Vein endothelial cell (primary cell): ENCODE measurements at places on chromosomes 7 and 10. TPM values are rescaled to one million over a fixed set of nuclear protein-coding genes. Genes with fewer than 3 reads are reported as not detected.

Gene ATOH7
- not detected in 2 replicates for total RNA-seq

Gene CTAGE4
- total RNA-seq = 0.29 TPM in 1 of 2 replicates, not detected in the other

Gene C1QL3
- 0.48 TPM in 1 of 2 replicates, not detected in the other for total RNA-seq

Gene THAP5
- total RNA-seq = 17.3 and 21.0 TPM in 2 replicates

Gene MLLT10
- total RNA-seq = 37.9 and 46.8 TPM in 2 replicates

Gene CLCN1
- not detected in 2 replicates for total RNA-seq

Gene IL2RA
- not detected in 2 replicates for total RNA-seq

Gene PPP1R9A
- total RNA-seq = 9.5 and 10.4 TPM in 2 replicates

Gene NPY4R2
- total RNA-seq = not detected in 2 replicates

Gene GJD4
- not detected in 2 replicates for total RNA-seq

Gene DLG5
- 10.4 and 17.0 TPM in 2 replicates for total RNA-seq

Gene LFNG
- total RNA-seq = 10.8 and 22.9 TPM in 2 replicates

Gene TCAF2
- total RNA-seq = 17.3 and 22.7 TPM in 2 replicates

Gene HMX2
- not detected in 2 replicates for total RNA-seq

Gene PRTFDC1
- 7.8 and 10.9 TPM in 2 replicates for total RNA-seq

Gene SPDYE11
- total RNA-seq = not detected in 2 replicates

Gene LRGUK
- total RNA-seq = 0.33 and 0.57 TPM in 2 replicates
